HEK293T (cell line): ENCODE measurements at places on chromosomes 3 and 15.

DNA sequence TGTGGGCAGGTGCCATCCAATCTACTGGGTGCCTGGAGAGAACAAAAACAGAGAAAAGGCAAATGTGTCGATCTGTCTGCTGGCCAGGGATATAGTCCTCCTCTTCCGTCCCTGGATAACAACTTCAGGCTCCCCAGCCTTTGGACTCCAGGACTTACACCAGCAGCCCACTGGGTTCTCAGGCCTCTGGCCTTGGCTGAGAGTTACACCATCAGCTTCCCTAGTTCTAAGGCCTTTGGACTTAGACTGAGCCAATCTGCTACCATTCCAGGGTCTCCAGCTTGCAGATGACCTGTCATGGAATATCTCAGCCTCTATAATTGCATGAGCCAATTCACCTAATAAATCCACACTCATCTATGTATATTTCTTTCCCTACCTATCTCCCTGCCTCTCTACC is 460.9 kb upstream of the ADAMTS9 start:
- no peak for DNase-seq

DNA sequence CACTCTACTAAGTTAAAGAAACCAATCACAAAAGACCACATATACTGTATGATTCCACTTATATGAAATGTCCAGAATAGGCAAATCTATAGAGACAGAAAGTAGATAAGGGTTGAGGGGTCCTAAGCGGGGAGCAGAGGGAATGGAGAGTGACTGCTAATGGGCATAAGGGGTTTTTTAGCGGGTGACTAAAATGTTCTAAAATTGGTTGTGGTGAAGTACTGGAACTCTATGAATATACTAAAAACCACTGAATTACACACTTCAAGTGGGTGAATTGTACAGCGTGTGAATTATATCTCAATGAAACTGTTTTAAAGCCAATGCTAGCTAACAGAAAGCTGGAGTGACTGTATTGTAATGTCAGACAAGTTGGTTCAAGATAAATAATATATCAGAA is 33.3 kb downstream of the KPNA1 start:
- DNase-seq, result no peak

DNA sequence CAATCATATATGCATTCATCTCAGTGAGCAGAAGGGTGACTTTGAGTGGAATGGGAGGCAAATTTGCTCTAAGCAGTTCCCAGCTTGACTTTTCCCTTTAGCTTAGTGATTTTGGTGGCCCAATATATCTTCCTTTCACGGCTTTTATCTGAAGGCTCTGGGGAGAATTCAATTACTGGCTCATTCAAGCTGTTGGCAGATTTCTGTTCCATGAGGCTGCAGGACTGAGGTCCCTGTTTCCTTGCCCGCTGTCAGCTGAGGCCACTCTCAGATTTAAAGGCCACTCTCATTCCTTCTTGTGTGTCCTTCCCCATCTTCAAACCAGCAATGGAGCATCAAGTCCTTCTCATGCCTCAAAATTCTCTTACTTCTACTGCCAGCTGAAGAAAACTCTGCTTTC is 170.4 kb upstream of the ATP10A start:
- no peak for DNase-seq

DNA sequence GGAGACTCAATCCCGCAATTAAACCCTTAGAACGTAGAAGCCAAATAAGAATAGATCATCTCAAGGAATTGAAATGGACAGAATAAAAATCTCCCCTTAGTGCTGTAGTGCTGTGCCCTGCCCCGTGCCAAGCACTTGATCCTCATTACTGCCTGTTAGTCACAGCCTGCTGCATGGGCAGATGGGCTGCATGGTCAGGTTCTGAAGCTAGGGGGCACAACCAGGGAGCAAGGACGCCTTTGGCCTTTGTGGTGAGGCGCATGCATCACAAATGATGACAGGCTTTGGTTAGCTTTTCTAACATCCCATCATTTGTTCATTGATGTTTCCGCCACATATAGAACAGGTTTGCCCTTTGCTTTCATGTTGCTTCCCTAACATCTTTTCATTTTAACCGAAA is 336.3 kb upstream of the ADAMTS9 start:
- no peak for DNase-seq

- DNase-seq, result no peak
Measured at GRCh38 chr3:70040386-70040785, 40.9 kb downstream of the SAMMSON start.

DNA sequence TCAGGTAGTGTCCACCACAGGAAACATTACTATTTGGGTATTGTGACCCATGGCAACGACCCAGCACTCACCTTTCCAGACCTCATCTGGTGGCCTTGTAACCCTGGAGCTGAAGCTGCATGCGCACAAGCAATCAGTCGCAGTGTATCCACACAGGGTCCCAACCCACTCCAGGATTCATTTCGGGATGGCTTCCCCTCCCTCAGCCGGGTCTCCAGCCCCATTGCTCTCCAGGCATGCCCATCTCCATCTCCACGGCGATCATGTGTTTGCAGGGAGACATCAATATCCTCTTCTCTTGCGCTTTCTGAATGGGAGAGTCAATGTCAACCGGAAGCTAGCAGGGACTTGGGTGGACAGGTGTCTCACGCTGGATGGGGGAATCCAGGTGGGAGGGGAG is 35.2 kb downstream of the GOLGA6L2 start:
- no peak for DNase-seq

DNA sequence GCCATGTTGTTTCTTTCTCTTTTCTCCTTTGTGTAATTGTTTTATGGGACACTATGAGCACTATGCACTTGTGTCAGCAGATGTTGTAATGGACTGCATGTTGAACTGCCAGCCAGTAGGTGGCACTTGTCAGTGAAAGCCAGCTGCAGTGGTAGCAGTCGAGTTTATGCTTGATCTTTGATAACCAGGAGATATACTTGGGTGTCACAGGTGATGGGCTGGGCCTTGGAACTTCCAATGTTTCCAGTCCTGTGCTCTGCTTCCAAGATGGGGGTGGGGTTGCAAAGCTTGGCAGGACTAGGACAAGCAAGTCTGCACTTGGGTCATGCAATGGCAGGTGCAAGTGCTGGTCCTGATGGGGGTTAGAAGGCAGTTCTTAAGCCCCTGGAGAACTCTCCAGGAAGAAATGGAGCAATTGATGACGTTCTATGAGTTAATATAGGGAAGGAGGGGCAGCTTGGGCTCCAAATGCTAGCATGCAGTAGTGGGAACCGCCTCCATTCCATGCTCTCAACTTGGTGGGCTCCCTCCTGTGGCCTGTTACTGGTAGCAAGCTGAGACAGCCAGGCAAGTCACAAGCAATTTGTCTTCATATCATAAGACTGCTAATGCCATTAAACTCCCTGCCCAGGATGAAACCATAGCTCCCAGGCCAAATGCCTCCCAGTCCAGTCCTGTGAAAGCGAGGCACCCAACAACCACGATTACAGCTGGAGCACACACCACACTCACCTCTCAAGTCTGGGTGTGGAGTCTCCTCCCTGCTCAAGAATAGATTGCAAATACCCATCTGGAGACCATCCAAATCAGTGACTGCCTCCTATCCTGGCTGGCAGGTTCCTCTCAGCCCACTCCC is 287.2 kb downstream of the CGGBP1 start:
- peak; percentile 29 for DNase-seq

- peak; percentile 53 for DNase-seq
Measured at GRCh38 chr3:62558549-62559112, 185.3 kb upstream of the FEZF2 start.

- peak; percentile 92 for DNase-seq
Measured at GRCh38 chr3:129314386-129315222, 35.9 kb downstream of the HMCES start.

GRCh38 chr3:49415931-49416601 is 3.8 kb downstream of the TCTA start:
- DNase-seq, result no peak

DNA sequence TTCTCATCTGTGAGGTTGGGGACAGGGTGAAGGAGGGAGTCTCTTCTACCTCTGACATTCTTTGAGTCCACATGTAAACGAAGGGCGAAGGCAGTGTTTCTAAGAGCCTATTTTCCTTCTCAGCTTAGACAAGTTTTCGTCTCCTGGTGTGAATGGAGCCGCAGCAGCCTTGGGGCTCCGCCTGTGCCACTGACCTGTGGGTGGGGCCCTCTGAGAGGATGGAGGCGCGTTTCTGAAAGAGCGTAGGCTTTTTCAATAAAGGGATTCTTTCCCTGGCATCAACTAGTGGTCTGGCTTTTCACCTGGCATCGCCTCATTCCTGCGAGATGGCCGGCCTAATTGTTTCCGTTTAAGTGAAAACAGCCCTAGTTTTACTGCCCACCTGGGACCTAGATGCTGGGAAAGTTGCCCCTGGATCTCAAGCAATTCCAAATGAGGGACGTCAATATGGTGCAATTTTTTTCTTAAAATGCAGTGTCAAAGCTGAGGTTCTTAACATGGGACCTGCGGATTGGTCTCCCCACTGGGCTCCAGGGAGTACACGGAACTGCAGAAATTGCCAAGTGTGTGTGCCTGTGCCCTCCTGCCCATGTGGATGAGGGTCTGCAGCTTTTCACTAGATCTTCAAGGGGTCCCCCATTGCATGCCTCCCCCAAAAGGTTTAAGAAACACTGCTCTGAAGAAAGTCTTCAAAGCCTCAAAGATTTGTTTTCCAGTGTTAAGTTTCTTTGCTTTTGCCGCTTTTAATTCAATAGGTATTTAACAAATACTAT is 958 bp downstream of the GLDN start:
- DNase-seq, result no peak

GRCh38 chr3:194421-194820 is 2.1 kb upstream of the CHL1 start:
- no peak for DNase-seq

DNA sequence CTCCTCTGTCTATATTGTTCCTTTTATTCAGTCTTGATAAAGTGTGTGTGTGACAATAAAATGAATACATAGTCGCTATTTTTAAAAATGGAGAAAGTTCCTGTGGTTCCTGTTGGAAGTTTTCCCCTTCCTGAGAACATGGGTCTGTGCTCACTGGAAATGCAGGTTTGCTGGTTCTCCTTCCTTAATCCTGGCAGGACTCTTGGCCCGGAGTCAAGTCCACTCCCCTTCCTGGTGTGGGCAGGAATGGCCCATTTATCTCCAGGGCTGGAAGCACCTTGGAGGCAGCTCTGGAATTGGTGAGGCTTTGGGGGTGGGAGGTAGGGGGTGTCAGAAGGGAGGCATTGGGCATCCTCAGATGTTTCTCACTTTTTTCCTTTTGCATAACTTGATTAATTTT is 30.1 kb downstream of the FOXL2 start:
- no peak for DNase-seq

DNA sequence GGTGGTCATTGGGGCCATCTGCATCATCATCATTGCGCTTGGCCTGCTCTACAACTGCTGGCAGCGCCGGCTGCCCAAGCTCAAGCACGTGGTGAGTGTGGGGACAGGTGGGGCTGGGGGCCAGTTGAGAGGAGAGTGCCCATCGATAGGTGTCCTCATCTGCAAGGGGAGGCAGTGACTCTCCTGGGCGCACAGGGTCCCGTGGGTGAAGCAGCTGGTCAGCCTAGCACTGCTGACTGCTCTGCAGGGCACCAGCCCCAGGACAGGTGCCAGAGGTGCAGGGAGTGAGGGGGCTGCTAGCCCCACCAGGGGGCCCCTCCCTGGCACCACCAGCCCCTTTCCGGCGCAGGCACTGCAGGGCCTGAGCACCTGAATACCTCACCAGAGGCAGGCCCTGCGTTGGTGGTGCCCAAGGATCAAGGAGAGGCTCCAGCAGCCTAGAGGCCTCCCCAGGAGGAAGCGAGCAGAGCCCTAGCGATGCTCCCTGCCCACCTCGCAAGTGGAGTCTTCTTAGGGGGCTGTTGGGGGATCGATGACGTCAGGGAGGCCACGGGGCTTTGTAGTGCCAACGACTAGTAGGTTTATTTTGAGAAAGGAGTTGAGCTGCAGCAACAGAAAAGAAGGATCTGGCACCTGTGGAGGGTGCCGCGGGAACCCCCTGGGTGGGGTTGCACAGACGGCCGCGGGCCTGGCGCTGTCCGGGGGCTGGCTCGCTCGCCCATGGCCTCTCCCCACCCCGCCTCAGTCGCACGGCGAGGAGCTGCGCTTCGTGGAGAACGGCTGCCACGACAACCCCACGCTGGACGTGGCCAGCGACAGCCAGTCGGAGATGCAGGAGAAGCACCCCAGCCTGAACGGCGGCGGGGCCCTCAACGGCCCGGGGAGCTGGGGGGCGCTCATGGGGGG is 976 bp upstream of the ABTB1 start:
- no peak for DNase-seq

- no peak for DNase-seq
Measured at GRCh38 chr3:39282057-39282456, 2.2 kb upstream of the CX3CR1 start.

- DNase-seq, result no peak
Measured at GRCh38 chr15:98524838-98525660, 123.3 kb upstream of the IGF1R start.

- DNase-seq, result no peak
Measured at GRCh38 chr3:9947025-9947995, 4.9 kb downstream of the PRRT3 start.

GRCh38 chr3:71101014-71101413 is 482.5 kb downstream of the FOXP1 start:
- DNase-seq, result no peak

DNA sequence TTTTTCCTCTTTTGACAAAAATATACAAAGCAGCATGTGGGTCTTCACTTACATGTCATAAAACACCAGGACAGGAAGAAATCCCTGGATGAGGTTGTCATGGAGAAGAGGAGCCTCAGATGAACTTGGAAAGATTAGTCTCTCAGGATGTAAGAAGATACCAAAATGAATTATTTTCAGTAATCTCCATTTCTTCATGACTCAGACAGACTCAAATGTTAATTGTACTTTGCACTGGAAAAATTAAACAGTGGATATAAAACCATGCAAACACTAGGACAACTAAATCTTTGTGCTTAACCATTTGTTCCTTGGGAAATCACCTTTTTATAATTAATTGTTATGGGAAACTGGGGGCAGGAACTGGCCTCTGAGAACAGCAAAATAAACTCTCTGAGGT is 237.0 kb downstream of the CD47 start:
- no peak for DNase-seq

DNA sequence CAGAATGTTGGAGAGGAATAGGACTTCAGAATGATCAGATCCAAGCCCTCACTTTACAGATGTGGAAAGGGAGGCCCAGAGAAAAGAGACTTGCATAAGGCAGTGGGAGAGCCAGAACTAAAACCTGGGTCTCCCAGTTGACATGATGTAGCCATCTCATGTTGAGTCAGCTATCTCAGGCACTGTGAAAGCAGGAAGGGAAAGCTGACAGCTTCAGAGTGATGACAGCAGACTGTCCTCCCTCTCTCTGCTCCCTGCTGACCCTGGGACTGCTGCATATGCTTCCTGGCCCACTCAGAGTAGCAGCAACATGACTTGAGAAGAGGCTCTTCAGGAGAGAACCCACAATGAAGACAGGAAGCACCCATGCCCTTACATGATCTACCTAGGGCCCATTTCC is 14.7 kb downstream of the FHIT start:
- no peak for DNase-seq

GRCh38 chr3:135878501-135878900 is 87.0 kb upstream of the PPP2R3A start:
- no peak for DNase-seq

GRCh38 chr15:78855746-78856145 is 16.9 kb upstream of the MORF4L1 start:
- no peak for DNase-seq
